ENCODE measurements at places on chromosomes 16 and 17.
A peak's percentile ranks its signal among the peaks of the same experiment; 100 is the strongest.

GRCh38 chr17:80187515-80187941 lies 17.7 kb downstream of the CARD14 start:
- DNase-seq, result no peak

DNA sequence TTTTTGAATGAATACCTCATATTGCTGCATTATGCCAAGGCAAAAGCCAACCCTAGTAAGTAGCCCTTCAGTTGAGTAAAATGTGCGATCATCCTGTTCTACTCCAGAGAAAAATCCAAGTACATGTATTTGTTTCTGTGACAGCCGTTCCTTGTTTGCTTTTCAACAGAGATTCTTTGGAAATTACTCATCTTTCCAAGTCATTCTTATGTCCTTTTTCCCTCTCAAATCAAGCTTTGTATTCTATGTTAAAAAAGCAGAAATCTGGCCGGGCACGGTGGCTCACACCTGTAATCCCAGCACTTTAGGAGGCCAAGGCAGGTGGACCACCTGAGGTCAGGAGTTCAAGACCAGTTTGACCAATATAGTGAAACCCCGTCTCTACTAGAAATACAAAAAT lies 112.9 kb upstream of the HAS3 start:
- DNase-seq, result peak; percentile 81

GRCh38 chr16:11684231-11685025 lies 16.2 kb downstream of the SNN start:
- DNase-seq, result no peak

DNA sequence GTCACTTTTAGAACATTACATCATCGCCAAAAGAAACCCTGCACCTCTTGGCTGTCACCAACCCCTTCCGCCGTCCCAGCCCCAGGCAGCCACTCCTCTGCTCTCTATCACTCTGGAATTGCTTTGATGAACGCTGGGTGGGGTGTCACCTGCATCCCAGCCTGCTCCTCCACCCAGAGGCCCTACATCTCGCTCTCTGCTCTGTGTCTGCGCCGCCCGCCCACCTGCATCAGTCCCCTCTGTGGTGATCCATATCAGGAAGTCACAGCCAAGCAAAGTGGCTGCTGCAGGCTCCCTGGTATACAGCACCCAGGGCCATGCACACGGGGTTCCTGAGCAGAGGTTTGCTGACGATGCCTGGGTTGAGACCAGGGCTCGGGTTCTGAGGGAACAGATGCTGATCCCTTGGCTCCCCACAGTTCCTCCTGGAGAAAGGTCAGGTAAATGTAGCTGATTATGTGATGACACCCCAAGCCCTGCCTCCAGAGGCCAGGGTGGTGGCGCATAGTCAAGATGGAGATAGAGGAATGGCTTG lies 30.8 kb downstream of the MPRIP start:
- no peak for DNase-seq

DNA sequence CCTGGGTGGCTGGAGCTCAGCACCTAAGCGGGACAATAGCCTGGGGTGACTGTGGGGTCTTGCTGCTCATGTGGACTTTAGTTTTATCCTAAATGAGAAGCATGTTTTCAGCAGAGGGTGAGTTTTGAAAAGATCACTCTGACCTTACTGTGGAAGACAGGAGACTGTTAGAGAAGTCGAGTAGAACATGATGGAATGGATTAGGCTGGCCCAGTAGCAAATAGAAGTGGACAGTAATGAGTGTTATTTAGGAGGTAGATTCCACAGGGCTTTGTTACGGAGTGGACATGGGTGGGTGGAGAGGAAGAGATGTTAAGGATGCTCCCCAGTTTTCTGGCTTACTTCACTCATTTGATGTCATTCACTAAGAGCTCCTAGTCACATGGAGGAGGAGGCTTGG lies 73.3 kb upstream of the TBX2 start:
- DNase-seq, result no peak

- no peak for DNase-seq
Observed at GRCh38 chr16:4602331-4602730, 12.4 kb downstream of the UBALD1 start.

DNA sequence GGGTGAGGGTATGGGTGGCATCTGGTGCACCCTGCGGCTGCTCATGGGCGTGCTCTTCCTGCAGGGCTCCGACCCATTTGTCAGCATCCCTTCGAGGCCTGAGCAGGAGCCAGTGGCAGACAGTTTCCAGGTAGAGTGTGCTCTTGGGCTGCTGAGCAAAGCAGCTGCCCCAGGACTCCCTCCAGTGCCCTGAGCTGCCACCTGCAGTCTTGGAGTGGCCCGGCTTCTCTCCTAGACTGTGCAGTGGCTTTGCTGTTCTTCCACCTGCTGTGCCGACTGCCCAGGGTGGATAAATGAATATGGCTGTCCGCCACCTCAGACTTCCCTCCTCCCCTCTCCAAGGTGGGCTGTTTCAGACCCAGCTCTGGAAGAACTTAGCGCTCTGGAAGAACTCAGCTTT lies 10.8 kb upstream of the JPT2 start:
- no peak for DNase-seq

DNA sequence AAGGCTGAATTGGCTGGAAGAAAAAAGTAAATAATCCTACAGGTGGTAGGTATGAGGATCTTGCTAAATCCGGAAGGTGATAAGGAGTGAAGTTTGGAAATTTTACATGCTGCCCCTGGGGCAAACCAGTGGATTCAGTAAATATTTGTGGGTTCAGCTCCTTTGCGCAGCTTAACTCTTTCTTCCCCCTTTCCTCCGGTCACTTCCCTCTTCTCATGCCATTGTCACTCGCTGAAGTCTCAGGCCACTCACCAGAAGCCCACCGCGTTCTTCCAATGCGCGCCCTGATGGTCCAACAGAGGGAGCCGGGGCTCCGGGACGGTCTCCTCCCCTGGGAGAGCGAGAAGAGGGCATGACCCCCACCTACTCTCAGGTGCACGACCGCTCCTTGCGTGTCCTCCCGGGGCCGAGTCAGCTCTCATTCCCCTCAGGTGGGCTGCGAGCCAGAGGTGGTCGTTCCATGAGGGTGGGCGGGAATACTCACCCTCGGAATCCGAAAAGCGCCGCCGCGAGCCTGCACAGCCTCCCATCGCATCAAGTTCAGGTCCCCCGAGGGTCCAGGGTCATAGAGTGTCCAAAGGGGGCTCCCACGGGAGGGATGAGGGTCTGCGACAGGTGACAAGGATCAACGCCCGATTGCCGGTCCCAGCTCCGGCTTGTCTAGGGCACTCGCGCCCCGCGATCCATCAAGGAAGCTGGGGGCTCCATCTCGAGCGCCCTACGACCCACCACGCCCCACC lies 474 bp downstream of the CLN3 start:
- peak; percentile 49 for DNase-seq

DNA sequence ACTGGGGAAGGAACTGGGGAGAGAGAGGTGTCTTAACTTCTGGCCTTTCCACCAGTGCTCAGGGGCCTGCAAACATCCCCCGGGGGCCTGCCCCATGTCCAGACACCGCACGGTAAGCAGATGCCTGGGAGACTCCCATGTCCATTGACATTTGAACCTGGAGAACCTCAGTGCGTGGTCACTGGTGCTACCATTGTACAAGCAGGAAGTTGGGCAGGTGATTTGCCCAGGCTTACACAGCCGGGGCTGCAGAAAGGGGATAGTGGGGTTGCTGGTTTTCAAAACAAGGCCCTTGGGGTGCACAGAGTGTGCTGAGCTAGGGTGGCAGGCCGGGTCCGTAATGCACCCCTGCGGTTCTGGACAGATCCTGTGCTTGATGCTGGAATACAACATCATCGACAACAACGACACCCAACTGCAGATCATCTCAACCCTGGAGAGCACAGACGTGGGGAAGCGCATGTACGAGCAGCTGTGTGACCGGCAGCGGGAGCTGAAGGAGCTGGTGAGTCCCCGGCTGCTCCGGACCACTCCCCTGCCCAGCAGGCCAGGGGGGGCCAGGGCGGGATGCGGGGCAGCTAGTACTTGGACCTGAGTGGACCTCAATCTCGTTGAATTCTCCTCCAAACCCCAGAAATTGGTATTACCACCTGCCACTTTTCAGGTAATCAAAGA lies 77.7 kb upstream of the PLCG2 start:
- no peak for DNase-seq

- no peak for DNase-seq
Observed at GRCh38 chr16:22352723-22353122, 21.7 kb downstream of the CDR2 start.

DNA sequence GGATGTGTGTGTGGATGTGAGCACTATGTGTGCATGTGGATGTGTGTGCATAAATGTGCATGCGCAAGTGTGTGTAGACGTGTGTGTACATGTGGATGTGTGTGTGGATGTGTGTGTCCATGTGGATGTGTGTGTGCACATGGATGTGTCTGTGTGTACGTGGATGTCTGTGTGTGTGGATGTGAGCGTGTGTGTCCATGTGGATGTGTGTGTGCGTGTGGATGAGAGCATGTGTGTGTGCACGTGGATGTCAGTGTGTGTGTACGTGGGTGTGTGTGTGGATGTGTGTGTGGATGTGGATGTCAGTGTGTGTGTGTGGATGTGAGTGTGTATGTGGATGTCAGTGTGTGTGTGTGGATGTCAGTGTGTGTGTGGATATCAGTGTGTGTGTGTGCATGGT lies 63.6 kb upstream of the DOC2B start:
- no peak for DNase-seq

All from ACHN (cell line).